AML-193 (cell line): ENCODE measurements at places on chromosomes 3 and 15.
A peak's percentile ranks its signal among the peaks of the same experiment; 100 is the strongest.

DNA sequence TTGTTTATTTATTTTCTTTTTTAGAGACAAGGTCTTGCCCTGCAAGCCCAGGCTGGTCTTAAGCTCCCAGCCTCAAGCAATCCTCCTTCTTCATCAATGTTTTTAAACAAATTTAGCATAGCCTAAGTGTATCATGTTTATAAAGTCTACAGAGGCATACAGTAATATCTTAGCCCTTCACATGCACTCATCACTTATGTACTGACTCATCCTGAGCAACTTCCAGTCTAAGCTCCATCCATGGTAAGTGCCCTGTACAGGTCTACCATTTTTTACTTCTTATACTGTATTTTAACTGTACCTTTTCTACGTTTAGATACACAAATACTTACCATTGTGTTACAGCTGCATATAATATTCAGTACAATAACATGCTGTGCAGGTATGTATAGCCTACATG is 860.0 kb downstream of the FHIT start:
- DNase-seq: no peak

DNA sequence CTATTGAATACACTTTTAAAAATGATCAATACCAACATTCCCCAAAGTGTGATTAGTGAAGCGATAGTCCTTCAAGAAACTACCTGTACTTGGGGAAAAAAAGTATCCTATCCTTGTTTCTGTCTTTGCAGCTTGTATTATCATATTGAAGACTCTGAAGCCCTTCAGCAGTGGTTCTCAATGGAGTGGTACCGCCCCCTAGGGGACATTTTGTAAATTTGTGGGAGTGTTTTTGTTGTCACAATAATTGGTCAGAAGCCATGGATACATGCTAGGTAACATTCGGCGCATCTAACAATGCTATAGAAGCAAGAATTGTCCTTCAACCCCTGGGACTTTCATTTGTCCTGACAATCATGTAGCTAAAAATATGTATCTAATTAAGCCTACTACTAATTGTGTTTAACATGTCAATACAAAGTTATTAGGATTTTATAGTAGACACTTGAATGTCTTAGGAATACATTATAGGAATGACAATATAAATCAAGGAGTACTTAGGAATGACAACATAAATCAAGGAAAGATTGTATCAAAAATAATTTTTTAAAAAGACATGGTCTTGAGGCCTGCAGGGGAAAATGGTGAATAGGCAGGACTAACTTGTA is 53.7 kb downstream of the NMD3 start:
- DNase-seq: peak; percentile 74

DNA sequence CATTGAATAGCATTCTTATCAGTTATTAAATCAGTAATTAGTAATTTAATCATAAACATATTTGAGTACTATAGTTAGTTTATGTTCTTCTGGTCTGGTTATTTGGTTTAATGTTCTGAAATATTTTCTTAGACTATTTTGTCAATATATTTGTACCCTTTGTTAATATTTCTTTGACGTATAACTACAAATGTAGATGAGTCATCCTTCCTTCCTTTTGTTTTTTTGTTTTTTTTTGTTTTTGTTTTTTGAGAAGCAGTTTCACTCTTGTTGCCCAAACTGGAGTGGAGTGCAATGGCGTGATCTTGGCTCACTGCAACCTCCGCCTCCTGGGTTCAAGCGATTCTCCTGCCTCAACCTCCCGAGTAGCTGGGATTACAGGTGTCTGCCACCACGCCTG is 17.4 kb upstream of the EIF3J start:
- DNase-seq: no peak

DNA sequence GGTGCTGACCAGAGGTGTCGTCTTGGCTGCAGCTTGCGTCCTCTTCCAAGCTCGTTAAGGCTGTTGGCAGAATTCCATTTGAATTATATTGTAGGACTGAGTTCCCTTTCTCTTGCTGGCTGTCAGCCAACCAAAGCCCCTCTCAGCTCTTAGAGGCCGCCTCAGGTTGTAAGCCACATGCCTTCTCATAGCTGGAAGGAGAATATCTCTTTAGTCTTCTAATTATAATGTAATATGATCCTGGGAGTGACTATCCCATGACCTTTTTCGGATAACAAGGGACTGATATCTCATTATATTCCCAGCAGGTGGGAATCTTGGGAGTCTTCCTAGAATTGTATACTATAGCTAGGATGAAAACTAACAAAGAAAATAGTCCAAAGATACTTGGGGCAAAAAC is 4.8 kb downstream of the SCG5 start:
- DNase-seq: no peak

- DNase-seq: no peak
Measured at GRCh38 chr3:40021338-40021737, 211.9 kb downstream of the MYRIP start.

DNA sequence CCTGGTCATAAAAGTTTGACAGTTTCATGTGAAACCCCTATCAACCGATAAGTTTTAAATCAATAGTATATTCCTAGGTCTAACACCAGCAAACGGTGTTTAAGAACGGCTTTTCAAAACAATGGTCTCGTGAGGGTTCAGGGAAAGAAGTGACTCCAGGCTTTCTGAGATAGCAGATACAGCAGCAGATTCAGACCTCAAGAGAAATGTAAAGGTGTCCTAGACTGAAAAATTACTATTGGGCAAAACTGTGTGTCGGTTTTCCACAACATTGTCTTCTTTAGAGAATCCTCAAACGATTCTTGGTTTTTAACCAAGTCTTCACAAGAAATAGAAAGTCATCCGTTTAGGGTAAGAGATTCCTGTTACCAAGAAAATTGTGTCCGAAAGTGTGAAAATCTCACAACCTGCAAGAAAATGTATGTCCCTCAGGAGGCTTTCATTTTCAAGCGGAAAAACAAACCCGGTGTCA is 1.2 kb downstream of the SETD2 start:
- DNase-seq: no peak

DNA sequence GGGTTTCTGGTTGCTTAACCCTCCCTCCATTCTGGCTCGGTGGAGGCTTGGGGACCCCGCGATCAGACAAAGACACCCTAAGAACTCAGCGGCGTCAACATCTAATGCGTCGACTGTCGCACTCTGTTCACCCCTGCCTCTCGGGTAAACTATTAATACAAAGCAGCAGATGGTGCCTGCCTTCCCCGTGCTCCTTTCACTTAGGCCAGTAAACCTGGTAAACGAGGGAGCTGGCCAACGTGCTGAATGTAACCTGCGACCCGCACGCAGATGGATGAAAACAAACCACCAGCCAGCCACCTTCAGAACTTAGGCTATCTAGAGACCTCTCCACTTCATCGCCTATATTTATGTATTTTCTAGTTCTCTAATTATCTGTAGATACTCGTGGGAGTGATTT is 848 bp upstream of the CADPS start:
- DNase-seq: no peak

- no peak for DNase-seq
Measured at GRCh38 chr3:51997935-51998596, 2.4 kb upstream of the RPL29 start.

DNA sequence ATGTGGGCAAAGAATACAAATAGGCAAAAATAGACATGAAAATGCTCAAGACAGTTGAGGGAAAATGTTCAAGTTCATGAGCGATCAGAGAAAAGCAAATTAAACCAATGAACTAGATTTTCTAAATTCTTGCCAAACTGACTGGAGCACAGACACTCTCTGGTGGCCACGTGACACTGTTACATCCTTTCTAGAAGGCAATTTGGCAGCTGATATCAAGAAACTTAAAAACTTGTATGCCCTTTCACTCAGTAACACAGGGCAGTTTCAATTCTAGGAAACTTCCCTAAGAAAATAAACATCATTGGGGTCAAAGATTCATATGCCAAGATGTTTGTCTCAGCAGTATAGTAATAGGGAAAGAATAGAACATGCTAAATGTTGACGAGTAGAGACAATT is 52.2 kb downstream of the ABHD5 start:
- DNase-seq: peak; percentile 16

- no peak for DNase-seq
Measured at GRCh38 chr3:197953325-197953724, 3.3 kb downstream of the RPL35A start.

DNA sequence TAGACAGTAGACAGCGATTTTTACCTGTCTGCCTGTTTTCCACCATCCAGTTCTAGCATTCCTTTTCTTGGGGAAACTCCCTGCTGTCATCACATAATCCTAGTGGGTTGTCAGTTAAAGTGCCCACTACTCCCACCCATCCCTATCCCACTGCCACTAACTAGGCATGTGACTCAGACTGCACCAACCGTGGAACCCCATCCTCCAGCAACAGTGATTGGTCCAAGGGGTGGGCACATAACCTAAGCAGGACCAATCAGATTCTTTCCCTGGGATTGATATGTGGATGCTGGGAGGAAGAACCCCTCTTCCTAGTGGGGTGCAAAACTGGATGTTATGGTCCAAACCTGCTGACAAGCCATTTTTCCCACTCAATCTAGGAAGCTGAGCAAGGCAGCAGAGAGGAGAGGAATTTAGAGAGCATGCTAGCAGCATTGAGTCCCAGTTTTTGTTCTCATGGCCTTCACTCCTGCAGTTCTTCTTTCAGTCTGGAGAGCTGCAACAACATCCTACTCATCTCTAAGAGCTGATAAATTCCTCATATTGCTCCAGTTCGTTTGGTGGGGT is 3.9 kb upstream of the INSYN1 start:
- no peak for DNase-seq

GRCh38 chr3:71374582-71374981 is 208.9 kb downstream of the FOXP1 start:
- no peak for DNase-seq

DNA sequence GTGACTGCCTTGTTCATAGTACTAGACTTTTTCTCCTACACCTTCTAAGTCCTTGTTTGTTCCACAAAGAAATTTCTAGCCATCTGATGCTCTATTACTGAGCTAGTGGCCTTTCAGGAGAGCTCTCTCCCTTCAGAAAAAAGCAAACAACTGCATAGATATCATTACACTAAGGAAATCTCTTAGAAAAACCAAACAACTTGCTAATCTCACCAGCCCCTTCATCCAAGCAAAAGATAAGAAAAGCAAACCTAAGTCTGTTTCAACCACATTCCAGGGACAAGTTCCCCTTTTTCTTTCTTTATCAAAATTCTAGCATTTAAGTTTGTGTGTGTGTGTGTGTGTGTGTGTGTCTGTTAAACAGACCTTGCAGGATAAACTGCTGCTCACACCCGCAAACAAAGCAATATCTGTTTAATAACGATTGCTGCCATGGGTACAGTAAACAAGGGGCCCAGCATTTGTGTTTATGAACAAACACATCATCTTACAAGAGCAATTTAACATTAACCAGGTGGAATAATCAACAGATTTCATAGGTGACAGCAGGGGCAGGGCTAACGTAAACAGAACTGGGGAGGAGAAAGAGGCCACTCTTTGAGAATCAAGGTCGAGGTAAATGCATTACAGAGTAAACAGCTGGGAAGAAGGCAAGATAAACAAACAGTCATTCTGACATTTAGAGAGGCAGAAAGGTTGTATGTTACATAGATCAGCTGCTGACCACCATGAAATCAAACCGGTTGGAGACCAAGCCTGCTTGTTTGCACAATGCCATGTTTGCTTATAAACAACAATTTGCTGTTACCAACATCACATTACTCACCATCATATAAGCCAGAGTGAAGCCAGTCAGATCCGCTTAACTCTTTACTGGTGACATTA is 375.1 kb downstream of the FOXP1 start:
- DNase-seq: no peak

DNA sequence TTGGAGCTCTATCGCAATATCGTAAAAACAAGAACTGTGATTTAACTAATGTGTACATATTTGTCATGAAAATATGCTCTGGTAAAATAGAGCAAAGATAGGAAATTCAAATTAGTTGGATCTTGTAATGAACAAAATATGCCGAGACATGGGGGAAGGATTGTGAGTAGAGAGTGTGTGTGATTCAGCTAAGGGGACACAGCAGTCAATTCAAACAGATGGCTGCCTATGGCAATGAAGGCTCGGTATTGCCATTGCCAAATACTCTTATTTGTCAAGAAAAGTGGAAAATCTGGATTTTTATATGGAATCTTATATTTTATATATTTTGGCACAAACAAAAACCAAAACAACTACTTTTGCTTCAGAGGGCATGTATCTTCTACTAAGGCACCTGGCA is 227.3 kb upstream of the BCHE start:
- no peak for DNase-seq

DNA sequence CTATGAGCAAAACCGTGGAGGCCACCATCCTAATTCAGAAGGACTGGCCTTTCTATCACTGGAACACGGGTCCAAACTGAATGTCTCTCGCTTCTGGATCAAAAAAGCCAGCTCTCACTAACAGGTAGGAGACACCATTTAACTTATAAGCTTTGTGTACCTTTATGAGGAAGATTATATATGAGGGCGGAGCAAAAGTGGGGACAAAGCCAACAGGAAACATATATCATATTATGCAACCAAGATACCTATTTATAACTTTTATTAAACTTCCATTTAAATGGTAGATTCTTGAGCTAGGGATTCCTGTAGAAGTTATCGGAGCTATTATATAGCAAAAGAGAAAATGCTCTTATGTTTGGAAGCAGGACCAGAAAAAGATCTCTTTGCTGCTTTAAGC is 78.4 kb downstream of the IGF2BP2 start:
- DNase-seq: no peak

GRCh38 chr3:191521055-191521454 is 60.1 kb downstream of the PYDC2 start:
- no peak for DNase-seq
